ENCODE measurements at places on chromosomes 12 and 14.
A peak's percentile ranks its signal among the peaks of the same experiment; 100 is the strongest.

GRCh38 chr12:106235770-106236169 is 12.1 kb downstream of the CKAP4 start:
- DNase-seq, result no peak

DNA sequence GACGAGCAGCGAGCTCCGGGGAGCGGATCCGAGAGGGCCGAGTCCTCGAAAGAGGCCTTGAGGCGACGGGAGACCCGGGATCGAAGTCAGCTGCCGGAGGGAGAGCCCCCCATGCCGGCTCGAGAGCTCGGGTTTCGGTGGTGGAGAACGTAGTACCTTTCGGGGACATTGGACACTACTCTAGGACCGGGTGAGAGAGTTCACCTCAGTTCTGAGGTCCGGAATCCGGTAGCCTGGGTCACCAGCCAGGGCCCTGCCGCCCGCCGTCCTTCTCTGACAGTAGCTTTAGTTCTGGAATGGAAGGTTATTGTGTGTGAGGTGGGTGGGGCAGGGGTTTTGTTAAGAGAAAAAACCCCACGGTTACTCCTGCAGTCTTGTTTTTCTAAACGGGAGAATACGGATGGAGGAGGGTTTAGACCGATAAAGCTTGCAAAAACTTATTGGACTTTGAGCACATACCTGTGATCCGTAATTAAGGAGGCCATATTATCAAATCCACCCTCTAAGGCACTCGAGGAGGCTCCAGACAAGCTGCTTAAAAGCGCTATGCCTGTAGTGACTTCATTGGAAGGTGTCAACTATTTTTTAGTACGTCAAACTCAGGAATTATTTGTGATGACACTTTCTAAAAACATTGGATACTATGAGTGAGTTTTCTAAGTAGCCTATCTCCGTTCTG is 765 bp downstream of the SCYL2 start:
- DNase-seq, result no peak

DNA sequence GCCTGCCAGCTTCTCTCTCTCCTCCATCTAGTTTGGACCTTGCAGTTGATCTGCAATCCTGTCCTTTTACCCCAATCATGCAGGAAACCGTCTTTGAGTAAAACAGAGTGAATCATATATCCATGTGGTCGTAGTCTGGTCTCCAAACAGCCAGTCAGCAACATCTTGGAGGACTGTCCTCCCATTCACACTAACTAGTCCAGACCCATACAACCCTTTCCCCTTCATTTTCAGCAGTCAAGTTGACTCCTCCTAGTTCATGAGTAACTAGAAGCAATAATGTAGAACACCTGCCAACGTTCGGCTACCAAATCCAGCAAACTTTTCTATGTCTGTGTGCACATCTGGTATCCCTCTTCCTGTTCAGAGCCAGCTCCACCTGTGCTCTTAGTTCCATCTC is 10.8 kb upstream of the BIN2 start:
- no peak for DNase-seq

DNA sequence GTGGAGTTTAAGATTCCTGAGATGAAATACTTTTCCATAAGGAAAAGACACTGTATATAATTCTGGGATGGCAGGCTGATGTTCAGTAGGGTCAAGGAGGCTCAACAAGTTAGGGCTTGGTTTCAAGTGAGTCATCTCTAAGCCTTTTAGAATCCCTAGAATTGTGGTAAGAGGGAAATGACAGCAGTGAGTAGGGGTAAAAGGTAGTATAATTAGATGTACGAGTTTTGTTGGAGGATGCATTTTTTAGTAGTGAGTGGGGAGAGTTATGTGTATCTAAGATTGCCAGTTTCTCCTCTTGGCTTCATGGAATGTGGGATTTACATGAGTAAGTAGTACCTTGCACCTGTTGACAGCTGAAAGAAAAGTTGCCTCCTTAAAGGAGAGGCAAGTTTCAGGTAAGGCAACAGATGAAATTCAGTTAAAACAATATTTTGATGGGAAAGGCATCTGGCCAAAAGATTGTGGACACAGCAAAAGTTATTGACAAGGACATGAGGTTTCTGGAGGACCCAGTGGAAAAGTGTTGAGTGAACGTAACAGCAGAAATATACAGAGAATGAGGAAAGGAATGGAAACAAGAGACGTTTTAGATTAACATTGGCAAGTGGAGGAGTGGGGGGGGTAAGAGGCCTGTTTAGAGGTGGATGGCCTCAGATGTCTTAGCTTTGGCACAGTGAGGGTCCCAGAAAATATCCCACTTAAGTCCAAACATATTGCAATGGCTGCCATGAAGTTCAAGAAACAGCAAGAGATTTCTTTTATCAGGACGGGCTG is 21.8 kb downstream of the LMO3 start:
- no peak for DNase-seq

DNA sequence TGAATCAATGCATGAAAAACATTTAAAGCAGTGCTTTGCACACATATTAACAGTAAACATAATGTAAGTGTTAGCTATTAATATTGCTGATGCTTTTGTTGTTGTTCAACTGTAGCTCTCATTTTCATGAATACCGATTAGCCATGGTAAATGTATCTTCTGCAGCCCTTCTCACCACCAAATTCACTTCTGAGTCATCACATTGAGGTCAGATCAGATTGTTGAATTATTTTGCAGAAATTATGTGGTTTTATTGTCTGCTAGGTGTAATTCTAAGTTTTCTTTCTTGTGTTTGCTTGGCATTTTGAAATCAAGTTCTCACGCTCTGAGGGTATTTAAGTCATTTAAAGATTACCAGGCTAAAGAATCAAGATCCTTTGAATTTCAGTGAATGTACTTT is 74.6 kb downstream of the AKAP6 start:
- no peak for DNase-seq

GRCh38 chr12:131764738-131765137 is 53.8 kb downstream of the SFSWAP start:
- DNase-seq, result no peak

GRCh38 chr12:56602239-56602638 is 27.9 kb downstream of the BAZ2A start:
- DNase-seq, result no peak

- DNase-seq, result no peak
Measured at GRCh38 chr12:19779395-19780056, 340.2 kb downstream of the AEBP2 start.

DNA sequence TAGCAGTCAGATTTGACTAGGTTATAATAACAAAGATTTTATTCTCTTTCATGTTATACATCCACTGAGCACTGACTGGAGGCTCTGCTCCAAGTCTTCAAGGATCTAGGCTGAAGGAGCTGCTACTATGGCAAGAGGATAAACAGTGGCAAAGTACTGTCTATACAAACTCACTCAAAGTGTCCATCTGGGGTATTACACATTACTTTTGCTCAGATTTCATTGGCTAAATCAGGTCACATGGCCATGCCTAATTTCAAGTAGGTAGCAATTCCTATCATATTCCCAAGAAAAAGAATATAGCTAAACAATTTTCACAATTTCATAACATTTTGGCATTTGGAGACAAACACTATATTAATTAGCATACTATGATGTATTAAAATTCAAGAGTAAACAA is 40.9 kb downstream of the CDK17 start:
- DNase-seq, result no peak

- no peak for DNase-seq
Measured at GRCh38 chr12:10221846-10222245, 9.2 kb downstream of the GABARAPL1 start.

DNA sequence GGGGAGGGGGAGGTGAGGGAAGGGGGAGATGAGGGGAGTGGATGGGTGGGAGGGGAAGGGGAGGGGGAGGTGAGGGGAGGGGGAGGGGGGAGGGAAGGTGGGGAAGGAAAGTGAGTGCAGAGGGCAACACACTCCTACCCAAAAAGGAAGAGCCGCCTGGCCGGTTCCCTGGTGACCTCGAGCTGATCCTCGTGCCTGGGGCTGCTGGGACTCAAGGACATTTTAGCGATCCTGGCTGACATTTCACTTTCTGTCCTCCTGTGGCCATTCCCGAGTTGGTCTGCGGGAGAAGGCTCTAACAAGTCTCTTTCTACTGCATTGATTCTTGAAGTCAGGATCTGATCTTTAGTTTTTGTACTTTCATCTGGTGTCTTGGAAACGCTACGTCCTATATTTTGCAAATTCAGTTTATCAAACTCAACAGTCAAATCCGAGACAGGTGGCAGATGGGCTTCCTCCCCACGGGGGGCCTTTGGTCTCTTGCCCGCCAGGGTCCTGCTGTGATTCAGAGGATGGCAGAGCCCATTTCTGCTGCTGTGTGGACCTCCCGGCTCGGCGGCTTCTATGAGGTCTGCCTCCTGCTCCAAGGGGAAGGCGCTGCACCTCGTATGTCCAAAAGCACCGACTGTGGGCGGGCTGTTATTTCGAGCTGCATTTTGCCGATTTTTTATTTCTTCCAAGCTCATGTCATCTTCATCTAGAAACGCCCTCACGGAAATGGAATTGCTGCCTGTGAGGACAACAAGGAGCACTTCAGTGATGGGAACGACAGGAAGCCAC is 19.1 kb downstream of the PGAM5 start:
- no peak for DNase-seq

- DNase-seq, result no peak
Measured at GRCh38 chr12:22447223-22447622, 97.1 kb downstream of the C2CD5 start.

DNA sequence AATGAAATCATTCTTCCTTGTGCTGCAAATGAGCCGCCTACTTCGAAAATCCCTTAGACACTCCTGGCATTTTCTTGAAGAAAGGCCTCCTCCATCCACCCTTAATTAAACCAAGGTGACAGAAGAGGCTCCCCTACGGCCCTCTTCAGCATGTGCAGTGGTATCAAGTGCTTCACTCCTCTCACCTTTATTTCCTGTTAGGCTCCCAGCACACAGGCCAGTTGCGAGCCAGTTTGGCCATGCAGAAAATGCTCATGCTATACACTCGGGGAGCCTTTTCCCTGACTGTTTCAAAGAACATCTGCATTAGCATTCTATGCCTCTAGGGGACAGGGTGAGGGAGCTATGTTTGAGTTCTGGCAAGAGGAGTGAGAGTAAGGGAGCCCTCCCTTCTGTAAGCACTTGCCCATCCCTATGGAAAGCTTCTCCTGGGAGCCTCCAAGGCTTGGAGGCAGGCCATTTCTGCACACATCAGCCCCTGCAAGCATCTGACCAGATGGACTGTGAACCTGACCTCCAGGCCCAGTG is 291.5 kb downstream of the RPS29 start:
- DNase-seq, result no peak

DNA sequence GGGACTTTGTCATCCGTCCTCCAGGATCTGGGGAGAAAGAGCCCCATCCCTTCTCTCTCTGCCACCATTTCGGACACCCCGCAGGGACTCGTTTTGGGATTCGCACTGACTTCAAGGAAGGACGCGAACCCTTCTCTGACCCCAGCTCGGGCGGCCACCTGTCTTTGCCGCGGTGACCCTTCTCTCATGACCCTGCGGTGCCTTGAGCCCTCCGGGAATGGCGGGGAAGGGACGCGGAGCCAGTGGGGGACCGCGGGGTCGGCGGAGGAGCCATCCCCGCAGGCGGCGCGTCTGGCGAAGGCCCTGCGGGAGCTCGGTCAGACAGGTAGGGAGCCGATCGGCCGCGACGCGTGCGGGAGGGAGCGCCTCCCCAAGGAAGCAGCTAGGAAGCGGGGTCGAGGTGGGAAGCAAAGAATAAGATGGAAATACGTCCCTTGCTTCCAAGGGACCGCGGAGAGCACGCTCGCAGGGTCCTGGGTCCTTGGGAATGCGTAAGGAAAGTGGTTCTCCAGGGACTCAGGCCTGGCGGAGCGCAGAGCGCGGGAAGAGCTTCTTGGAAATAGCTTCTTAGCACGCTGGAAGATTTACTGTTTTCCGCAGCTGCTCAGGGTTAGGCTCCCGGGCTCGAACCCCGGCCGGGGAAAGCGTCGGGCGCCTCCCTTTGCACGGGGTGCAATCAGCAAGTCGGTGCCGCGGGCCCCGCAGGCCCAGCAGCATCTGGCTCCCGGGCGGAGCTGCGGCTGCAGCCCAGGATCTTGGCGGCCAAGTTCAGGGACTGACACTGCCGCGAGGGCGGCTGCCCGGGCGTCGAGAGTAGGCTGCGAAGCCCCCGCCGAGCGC is 457 bp downstream of the SOCS2 start:
- DNase-seq, result no peak

GRCh38 chr12:11893998-11894397 is 176.7 kb upstream of the BCL2L14 start:
- no peak for DNase-seq

GRCh38 chr14:81710232-81710845 is 176.7 kb upstream of the SEL1L start:
- peak; percentile 42 for DNase-seq

GRCh38 chr12:115934046-115934445 is 343.4 kb downstream of the MED13L start:
- DNase-seq, result no peak

- no peak for DNase-seq
Measured at GRCh38 chr12:128026696-128027574, 240.0 kb upstream of the TMEM132C start.

- DNase-seq, result no peak
Measured at GRCh38 chr12:28127455-28127854, 62.8 kb upstream of the CCDC91 start.

DNA sequence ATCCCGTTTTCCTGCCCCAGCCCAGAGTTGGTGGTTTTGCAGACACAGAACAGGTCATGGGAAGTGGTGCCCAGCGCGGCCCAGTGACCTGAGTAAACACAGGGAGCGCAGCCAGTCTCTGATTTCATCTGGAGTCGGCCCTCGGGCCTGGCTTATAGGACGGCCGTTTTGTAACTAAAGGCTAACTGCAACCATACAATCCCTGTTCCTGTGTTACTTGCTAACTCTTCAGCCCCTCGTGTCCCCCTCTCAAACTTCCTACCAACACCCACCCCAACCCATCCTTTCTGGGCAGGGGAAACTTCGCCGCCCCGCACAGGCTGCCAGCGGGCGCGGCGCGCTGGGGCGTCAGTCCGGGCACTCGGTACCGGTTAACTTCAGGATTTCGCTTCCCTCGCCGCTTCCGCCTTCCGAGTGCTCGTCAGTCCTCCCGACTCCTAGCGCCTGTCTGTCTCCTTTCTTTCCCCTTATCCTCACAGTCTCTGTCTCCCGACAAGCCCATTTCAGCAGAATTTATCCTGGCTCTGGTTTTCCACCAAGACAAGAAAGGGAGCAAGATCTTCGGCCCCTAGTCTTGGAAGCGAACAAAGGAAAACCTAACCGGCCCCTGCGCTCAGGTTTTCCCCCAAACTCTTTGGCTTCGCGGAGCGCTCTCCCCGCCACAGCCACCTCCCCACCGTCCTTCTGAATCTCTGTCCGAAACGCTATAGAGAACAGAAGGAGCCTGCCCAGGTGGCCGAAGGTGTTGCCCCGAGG is 2.0 kb downstream of the SIX1 start:
- DNase-seq, result no peak

DNA sequence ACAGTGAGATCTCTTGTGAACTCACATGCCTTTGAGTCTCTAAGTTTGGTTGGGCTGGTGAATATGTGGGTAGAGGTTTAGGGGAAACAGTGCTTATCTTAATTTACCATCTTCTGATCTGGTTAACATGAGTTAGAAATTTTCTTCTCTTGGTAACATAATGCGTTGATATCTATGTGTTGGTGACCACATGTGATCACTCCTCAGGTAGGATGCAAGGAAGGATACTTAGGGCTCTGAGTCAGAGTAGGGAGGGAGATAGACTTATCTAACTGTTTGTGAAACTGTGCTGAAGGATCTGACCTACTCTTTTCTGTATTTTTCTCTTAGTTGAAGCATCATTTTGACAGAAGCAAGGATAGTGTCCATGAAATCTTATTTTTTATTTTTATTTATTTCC is 23.1 kb downstream of the FAM234B start:
- DNase-seq, result no peak
